ENCODE measurements at places on chromosomes 7 and 10.

GRCh38 chr10:102109166-102110116, 10.7 kb downstream of the LDB1 start:
- DNase-seq = no peak

GRCh38 chr7:82810558-82811259, 352.0 kb downstream of the PCLO start:
- DNase-seq = peak; percentile 11

- no peak for DNase-seq
Observed at GRCh38 chr7:125563964-125564529, 634.4 kb upstream of the POT1 start.

GRCh38 chr7:30470163-30470770, 8.3 kb downstream of the NOD1 start:
- no peak for DNase-seq

- DNase-seq = no peak
Observed at GRCh38 chr7:30200591-30200990, 65.8 kb downstream of the MTURN start.

- no peak for DNase-seq
Observed at GRCh38 chr7:133676805-133677370, 424.0 kb downstream of the EXOC4 start.

DNA sequence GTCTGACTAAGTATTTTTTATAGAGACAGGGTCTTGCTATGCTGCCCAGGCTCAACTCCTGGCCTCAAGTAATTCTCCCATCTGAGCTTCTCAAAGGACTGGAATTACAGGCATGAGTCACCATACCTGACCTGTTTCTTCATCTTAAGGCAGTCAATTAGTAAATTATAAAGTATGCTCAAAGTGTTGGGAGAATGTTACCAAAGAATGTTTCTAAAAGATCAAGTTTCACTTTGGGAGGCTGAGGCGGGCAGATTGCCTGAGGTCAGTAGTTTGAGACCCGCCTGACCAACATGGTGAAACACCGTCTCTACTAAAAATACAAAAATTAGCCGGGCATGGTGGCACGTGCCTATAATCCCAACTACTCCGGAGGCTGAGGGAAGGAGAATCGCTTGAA, 117.0 kb downstream of the ALOX5 start:
- no peak for DNase-seq

DNA sequence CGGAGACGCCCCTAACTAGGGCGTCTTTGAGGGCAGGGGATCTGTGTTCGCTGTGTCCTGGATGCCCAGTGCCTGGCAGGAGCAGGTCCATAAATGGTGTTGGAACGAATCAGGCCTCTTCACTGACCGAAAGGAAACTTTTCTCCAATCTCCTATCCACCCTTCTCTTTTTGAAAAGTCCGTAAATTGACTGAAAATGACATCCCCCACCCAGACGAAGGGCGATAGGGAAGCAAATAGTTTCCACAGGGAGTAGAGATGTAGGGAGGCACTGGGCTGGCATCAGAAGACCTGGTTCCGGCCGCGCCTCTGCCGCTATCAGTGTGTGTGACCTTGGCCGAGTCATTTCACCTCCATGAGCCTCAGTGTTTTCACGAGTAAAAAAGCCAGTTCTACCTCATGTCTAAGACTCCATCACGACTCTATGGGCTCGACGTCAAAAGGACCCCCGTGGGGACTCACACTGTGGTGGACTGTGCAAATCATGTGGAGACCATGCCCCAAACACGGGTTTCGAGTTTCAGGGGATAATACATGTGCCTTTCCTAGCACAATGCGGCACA, 497 bp upstream of the RAB11FIP2 start:
- no peak for DNase-seq

DNA sequence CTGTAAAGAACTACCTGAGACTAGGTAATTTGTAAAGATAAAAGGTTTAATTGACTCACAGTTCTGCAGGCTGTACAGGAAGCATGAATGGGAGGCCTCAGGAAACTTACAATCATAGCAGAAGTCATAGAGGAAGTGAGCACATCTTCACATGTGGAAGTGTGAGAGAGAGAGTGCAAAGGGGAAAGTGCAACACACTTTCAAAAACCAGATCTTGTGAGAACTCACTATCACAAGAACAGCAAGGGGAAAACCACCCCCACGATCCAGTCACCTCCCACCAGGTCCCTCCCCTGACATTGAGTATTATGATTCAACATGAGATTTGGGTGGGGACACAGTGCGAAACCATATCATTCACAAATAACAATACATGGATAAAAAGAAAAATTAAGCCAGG, 24.5 kb downstream of the AVL9 start:
- no peak for DNase-seq

- DNase-seq = no peak
Observed at GRCh38 chr10:22659866-22660265, 54.5 kb downstream of the PIP4K2A start.

DNA sequence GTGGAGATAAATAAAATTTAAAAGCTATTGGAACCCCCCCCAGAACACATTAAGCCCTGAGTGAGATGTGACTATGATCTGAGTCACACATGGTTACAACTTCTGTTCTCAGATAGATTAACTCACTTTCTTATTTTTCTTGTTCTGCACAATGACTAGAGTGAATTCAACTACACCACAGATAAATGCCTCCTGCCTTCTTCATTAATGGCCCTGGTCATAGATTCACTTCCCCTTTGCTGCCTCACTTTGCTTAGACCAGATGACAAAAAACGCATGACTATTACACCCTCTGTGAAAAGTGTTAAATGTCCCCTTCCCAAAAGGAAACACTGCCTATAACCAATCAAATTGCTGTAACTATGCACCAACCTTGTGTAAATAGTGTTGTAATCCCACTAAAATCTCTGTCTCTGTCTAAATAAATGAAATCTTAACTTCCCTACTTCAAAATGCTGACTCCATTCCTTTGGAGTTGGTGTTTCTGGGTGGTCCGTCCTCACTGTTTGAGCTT, 49.4 kb downstream of the AKR1D1 start:
- DNase-seq = no peak

GRCh38 chr7:106009503-106010226, 46.6 kb downstream of the CDHR3 start:
- DNase-seq = peak; percentile 72

DNA sequence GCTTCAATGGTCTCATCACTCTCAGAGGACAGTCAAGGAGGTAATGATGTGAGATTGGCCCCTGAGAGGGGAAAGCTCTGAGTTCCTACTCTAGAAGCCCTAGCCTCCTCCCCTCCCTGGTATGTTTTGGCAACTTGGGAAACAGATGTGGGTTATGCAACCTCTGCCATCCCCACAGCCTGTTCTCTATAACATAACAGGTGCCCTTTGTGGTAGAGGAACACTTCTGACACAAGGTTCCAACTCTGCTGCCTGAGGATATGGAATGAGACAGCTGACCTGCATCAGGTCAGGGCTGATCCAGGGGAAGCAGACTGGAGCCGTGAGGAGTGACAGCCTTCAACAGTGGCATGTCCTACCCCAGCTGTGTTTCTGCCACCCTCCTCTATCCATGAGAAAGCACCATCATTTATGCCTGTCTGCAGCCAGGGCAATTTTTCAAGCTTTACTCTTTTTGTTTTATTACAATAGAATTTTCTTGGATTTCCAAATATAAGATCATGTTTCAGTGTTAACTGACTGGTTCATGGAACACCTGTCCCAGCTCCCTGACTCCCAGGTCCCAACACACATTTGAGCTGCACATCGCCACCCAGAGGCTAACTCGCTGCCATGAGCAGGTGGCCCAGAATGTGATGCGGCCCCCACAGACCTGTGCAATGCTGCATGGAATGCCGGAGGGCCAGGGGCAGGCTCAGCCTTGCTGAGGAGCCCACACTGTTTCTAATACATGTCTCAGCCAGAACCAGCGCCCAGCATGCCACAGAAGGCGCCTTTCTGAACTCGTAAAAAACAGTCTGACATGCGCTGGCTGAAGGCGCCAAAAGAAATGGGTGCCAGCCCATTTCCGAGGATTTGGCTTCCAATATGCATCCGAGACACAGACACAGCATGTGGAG, 124.8 kb upstream of the CHST15 start:
- DNase-seq = no peak

- DNase-seq = no peak
Observed at GRCh38 chr10:87634311-87634710, 25.4 kb upstream of the PAPSS2 start.

DNA sequence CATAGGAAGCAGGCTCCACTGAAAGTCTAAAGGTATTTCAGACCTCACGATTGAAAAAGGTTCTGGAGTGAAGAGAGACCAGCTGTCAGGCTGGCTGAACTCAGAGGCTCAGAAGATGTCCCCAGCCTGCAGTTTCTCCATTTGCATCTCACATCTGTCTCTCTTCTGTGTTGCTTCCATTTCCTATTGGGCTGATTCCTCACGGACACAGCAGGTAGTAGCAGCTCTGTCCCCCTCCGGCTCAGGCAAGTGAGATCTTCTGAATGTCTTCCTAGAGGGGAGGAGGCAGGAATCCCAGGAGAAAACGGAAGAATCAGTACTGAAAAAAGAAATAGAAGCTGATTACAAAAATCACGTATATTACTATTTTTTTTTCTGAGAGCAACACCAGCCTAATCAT, 274.1 kb upstream of the COBL start:
- DNase-seq = no peak

DNA sequence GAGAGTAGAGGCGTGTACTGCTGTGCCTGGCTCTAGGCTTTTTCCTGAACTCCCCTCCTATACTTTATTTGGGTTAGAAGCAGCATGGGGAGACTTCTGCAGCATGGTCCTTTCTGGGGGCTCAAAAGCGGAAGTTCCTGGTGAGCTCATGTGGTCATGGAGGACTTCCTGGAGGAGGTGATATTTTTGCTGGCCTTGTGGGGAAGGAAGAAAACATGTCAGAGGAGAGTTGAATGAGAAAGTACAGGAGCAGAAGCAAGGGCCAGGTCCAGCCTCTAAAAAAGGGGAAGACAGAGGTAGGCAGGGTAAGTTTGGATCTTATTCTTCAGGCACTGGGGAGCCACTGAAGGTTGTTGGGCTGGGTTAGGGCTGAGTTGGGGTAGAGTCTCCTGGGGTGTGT, 45.5 kb downstream of the CASTOR2 start:
- DNase-seq = no peak

- DNase-seq = no peak
Observed at GRCh38 chr10:48744587-48744986, 59.9 kb downstream of the WDFY4 start.

DNA sequence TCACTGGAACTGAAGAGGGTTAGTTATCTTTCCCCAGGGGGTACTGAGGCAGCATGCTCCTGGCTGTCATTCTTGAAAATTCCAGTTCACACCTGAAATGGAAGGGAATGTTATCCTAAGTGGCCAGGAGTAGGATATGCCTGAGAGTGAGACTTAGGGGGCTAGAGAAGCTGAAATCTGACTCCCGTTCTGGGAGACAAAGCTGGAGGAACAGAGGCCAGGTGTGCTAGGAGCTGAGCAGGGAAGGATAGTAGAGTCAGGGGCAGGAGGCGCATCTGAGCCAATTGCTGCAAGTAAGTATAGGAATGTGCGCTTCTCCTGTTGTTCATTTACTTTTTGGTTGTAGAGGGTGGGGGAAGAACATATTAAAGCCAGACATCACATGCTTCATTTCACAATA, 58.1 kb upstream of the KIAA1217 start:
- no peak for DNase-seq
